ENCODE measurements at places on chromosomes 4 and X.

GRCh38 chrX:11949291-11949690, 189.0 kb upstream of the FRMPD4 start:
- DNase-seq = no peak

- DNase-seq = no peak
Observed at GRCh38 chr4:31947101-31947500, 1226.9 kb downstream of the PCDH7 start.

DNA sequence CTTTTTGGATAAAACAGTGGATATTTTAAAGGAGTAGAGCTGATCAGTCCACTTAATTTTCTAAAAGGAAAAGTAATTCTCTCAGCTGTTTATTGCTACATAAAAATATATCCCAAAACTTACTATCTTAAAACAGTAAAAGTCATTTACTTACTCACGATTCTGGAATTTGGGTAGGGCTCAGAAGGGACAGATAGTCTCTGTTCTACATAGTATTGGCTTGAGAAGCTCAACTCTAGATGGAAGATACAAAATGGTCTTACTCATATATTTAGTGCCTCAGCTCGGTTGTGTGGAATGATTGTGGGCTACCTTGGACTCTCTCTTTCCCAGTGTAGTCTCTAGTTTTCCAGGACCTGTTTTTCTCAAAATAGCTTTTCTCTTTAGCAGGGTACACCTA, 691.5 kb upstream of the POU3F4 start:
- DNase-seq = no peak

DNA sequence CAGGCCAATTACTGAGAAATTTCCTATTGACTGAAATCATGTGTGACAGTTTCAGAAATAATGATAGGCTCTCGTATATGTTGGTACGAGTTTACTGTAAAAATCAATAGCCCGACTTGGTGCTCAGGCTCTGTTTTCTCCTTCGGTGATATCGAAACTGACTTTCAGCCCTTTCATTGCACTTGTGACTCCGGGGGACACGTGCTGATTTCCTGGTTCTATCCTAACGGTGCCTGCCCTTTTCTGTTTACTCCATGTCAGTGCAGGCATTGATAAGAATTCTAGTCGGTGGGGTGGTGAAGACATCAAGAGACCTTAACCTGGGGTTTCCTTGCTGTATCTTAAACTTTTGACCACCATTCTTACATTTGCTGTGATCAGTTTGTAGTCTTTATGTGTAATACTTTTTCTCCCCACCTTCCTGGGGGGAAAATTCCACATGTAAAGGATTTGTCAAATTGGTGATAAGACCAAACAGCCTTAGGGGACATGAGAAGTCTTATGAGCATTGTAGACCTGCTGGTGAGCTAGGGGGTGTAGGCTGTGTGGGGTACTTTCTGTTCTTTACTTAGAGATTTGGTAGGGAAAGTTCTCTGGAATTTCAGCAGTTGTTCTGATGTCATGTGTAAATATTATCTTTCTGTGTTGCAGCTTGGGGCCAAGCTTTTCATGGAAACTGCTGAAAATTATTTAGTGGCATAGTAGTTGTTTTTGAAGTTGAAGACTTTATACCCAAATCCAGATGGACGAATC, 52.7 kb downstream of the TMEM131L start:
- DNase-seq = no peak

DNA sequence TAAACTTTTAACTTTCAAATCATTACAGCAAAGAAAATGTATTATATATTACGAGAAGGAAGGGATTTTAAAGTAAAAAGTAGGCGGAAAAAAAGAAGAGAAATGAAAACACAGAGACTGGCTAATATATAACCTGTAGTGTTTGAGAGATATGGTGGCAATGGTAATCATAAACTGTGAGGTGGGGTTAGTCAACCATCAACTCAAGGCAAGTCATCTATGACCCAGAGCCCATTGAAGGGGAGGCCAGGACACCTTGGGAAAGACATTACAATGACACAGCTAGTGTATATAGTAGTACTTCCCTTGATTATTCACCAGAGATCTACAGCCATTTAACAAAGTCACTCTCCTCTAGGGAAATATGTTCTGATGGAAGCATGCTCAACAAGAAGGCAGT, 423.9 kb upstream of the PITX2 start:
- no peak for DNase-seq

DNA sequence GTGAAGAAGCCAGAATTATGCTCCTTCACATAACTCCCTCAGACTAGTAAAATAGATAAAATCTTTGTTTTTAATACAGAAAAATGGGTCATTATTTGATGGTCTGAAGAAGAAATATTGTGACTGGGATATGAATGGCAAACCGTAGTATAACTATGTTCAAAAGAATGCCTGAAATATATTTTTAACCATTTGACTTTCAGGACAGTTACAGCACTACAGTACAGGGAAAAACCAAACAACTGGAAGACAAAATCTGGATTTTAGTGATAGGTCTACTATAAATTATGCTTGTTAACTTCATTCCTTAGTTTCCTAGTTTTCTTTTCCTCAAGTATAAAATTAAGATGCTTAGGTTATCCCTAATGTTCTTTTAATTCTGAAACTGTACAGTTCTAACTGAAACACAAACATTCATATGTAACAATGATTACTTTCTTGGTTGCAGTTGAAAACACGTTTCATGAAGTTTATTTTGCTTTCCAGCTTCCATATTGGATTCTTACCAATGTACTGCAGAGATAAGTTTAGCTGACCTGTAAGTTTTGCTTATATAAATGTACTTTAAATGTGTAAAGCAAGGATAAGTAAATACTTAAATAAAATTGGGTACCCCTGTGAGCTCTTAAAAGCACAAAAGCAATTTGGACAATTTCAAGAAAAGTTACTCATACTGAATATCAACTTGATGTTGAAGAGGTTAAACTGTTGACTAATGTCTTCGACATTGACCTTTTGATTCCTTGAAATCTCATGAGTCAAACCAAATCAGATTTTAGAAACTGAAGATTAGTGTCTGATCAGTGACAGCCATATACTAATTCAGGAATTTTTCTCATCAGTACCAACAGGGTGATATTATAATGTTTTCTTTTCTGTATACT, 895 bp downstream of the AFP start:
- no peak for DNase-seq

DNA sequence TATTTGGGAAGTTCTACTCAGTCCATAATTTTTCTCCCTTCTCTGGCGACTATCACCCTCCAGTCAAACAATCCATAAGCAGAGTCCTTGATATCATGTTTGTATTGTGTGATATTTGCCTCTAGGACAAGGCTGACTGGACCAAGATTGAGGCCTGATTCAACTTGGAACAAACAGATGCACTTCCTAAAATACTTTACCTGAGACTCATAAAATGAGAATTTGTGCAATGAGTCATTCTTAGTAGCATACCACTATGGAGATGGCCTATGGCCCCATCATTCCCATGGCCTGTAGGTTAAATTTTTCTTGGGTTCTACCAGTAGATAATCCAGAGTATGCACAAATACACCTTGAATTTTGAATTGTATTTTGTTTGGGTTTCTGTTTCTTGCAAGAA, 74.2 kb upstream of the DMD start:
- DNase-seq = no peak

Data from NCI-H2081 treated with DMSO at 0.1 percent for 48 hours (cell line).